ENCODE measurements at places on chromosomes 1 and 21.

- DNase-seq: peak; percentile 74
Measured at GRCh38 chr1:153510984-153511410, 24.8 kb downstream of the S100A6 start.

DNA sequence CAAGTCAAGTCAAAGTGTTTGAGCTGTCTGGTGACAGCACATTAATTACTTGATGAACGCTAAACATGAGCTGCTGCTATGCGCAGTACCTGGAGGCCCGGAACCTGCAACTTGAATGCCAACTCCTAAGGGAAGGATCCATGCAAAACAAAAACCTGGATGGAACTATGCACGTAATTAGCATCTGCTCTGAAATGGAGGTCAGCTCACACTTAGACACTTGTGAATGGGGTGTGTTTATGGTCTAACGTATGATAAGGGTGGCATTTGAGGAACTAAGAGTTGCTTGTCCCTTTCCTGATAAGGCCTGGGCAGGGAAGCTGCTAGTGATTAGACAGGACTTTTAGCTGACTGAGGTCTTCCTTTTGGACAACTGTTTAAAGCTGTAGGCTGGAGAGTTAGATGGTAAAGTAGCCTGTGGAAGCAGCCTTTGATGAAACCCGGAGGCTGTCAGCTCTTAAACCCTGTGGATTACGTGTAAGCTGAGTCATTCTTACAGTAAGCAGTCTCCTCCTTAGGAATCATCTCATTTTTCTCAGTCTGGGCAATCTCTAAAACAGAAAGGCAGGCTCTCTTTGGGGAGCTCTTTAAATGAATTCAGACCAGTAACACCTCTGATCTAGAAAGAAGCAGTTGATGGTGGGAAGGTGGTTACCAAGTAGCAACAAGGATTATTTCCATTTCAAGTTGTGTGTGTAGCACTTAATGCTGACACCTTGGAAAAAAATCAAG is 6.8 kb downstream of the TENT5C start:
- no peak for DNase-seq

DNA sequence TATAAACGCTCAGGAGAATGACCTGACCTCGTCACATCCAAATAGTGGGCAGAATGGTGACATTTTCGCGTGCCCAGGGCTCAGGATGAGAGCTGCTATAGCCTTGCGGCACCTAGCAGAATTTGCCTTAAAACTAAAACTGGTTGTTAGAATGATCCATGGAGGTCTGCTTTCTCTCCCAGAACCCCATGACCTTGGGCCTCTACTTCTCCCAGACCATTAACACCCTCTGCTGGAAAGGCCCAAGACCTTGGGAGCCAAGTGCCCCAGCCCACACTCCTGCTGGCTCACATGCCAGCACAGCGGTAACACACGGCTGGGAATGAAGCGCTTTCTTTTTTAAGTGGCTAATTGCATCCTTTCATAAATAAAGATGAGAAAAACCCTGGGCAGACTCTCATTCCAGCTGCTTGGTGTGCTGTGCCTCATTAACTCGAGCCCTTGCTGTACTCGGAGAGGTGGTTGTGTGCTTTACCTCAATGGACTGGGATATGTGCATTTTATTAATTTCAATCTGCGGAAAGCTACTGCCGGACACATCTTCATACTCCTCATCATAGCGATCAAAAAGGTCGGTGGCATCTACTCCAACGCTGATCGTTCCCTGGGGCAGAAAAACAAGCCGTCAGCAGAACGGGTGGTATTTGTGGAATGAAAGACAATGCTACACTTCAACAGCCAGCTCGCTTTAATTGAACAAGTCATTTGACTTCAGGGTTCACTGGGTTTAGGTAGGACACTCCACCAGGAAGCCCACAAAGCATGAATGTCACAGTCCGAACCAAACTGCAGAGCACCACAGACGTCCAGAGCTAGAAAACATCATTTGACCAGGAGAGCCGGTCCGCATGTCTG is 29.0 kb downstream of the THAP3 start:
- DNase-seq: no peak

DNA sequence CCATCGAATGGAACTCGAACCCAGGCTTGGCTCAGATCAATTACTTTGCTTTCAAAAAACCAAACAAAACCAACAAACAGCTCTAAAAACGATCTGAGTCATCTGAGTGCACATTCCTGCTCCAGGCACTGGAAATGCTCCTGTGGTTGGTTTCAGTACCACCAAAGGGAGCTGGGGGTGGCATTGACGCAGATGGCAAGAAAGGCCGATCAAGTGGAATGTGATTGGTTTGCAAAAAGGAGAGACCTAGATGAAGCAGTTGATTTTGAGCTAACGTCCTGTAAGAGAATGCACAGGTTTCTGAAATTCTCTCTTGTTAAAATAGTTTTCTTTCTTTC is 39.5 kb downstream of the PIK3CD start:
- DNase-seq: no peak

GRCh38 chr1:102879439-102879993 is 228.8 kb downstream of the COL11A1 start:
- no peak for DNase-seq

DNA sequence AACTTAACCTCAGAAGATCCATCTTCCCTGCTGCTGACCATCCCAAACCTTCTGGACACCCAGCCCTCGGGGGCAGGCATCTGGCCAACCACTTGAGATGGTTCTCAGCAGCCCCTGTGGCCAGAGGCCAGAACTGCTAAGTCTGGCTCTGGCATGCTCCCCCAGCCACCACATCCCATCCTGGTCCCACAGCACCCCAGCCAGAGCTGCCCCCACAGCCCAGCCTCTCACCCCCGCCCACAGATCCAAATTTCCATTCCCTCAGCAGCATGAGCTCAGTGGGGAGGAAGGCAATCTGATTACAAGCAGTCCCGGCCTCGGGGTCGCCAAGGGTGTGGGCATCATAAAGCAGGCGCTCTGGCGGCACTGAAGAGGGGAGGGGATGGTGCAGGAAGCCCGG is 45.6 kb downstream of the GLIS1 start:
- no peak for DNase-seq

GRCh38 chr1:187383366-187383765 is 554.6 kb downstream of the PLA2G4A start:
- no peak for DNase-seq

- DNase-seq: no peak
Measured at GRCh38 chr21:28893687-28894086, 99.0 kb downstream of the LTN1 start.

DNA sequence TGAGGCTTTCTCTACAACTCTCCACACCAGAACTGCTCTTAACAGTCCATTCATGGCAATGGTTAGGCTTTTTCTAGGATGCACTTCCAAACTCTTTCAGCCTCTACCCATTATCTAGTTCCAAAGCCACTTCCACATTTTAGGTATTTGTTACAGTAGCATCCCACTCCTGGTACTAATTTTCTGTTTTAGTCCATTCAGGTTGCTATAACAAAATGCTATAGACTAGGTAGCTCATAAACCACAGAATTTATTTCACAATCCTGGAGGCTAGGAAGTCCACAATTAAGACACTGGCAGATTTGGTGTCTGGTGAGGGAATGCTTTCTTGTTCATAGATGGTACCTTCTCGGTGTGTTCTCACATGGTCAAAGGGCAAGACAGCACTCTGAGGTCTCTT is 17.3 kb upstream of the EPS8L3 start:
- no peak for DNase-seq

DNA sequence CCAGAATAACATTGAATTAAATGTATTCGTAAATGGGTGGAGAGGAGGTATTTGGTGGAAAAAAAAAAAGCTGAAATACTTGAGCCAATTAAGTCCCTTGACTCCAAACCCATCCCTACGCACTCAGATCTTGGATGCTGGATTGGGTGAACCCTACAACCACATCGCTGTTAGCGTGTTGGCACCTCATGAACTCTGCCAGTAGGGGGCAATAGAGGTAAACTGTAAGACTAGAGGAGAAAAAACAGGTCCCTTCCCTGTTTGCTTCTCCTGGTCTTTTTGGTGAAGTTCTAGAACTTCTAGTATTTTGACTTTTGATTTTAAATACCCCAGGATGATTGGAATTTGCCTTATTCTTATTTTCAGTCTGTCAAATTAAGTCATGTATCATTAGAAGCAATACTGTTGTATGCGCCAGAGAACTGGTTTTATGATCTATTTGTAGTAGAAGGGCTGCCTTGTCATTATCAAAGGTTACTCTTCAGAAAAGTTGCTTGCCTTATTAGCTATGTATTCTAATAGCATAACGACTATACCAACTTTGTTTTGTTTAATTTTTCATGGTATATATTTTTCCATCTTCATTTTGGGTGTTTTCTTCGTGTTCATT is 1.9 kb upstream of the OR13G1 start:
- DNase-seq: no peak

GRCh38 chr1:240402326-240402725 is 209.6 kb downstream of the GREM2 start:
- no peak for DNase-seq

DNA sequence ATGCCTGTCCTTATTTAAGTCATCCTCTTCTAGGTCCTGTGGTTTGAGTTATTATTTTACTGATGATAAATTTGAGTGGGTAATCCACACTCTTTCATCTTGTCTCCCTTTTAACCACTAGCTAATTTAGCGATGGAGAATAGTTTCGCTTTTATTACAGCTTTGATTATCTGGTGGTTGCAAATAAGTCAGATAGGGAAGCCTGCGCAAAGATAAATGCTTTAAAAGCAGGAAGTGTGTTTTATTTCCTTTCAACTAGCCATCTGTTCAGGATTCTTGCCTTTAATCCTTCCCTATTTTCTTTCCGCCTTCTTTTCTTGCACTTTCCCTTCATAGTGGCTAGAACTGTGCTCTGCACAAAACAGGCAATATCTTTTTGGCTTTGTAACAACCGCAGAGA is 129.0 kb downstream of the TGFB2 start:
- DNase-seq: no peak

GRCh38 chr1:161222175-161223019 is 1.0 kb downstream of the APOA2 start:
- no peak for DNase-seq

DNA sequence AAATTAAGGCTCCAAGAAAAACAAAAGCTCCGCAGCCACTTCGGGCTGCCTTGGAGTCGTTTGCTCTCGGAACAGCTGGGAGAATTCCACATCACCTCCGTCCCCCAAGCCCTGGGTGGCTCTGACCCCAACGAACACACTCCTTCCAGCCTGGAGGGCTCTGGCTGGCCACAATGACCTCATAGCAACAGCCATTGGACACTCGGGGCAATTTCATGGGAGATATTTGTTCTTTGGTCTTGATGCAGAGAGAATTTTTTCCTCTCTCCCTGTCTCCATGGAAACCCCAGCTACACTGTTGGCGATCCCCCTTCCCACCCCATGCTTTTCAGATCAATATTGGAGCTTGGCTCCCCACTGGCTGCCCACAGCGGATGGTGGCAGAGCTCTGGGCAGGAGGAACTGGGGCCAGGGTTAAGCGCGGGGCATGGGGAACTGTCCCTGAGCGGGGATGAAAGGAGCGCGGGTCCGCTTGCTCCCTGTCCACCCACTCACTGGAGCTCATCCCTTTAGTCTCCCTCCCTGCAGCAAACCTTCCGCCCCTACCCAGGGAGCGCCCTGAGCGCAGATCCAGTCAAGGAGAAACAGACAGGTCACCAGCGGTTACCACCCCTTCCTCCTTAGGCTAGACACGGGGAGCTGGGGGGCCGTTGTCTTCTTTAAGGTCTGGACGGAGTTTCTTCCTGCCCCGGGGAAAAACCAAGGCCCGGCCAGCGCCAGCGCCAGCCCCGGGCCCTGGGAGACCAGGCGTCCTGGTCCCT is 1.2 kb downstream of the WNT4 start:
- DNase-seq: no peak

DNA sequence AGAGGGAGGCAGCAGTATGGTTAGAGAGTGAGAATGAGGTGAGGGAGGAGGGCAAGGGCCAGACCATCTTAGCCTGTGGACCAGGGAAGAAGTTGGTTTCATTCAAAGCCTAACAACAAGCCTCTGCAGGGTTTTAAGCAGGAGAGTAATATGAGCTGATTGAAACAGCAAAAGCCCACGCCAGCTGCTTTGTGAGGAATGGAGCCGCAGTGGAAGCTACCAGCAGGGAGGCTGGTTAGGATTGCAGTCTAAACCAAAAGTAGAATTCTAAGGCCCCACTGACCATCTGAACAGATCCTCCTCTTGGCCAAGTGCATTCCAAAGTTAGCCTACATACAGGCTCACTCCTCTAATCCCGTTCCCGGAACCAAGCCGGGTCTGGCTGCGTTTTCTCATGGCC is 44.8 kb downstream of the OLFML3 start:
- no peak for DNase-seq

DNA sequence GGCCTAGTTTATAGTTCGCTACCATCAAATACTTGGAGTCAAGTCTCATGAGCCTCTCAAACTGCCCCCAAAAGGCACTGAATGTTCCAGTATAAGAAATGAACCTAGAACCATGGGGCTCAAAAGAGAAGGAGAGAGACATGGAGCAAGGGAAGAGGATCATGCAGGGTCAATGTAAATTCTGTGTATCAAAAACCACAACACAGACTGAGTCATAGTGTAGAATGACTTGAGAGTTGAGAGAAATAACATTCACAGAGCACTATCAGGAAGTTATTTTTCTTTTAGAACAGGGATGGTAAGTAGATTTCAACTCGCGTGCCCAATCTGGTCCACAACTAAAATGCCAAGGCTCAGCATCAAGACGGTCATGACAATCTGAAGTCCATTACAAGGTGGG is 59.8 kb downstream of the GNG12 start:
- no peak for DNase-seq

- DNase-seq: no peak
Measured at GRCh38 chr1:157107702-157108101, 8.1 kb upstream of the ETV3L start.

DNA sequence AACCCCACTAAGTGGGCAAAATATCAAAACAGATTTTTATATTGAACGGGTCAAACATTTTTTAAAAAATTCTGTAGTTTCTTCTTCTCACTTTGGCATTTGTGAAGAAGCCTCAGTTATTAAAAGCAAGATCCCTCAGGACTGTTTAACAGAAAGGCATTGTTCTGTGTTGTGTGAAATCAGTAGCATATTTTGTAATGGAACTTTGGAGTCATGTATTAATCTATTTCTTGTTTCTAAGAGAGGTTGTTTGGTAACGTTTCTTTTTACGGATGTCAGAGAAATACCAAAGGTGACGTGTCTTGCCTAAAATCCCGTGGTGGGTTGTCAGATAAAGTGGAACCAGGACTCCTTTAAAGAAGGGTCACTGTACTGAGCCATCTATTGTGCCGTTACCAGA is 23.7 kb downstream of the GPR137B start:
- DNase-seq: no peak

- DNase-seq: no peak
Measured at GRCh38 chr1:199336745-199337640, 690.5 kb upstream of the NR5A2 start.

- no peak for DNase-seq
Measured at GRCh38 chr21:34988139-34988538, 61.0 kb downstream of the RUNX1 start.

DNA sequence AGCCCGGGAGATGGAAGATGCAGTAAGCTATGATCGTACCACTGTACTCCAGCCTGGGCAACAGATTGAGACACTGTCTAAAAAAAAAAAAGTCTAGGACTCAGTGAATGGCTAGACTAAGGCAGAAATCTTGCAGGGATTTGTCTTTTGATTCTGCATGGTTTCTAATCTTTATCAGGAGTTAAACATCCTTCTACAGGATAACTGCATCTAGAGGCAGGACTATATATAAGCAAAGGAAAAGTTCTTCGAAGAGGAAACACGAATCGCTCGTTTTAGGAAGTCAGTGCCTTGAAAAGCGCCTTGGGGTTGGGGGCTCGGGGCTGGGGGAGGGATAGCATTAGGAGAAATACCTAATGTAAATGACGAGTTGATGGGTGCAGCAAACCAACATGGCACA is 602 bp upstream of the UFC1 start:
- DNase-seq: no peak

Measured in stimulated activated naive CD4-positive, alpha-beta T cell treated with Interleukin-2 at 50 U/mL for 16 hours (primary cell).